ENCODE measurements at places on chromosomes 5 and 9.

- no peak for DNase-seq
Observed at GRCh38 chr5:315488-316209, 5.9 kb upstream of the AHRR start.

- no peak for DNase-seq
Observed at GRCh38 chr9:109584205-109584604, 86.1 kb upstream of the PTPN3 start.

- DNase-seq, result no peak
Observed at GRCh38 chr9:136520053-136520540, 25.8 kb downstream of the NOTCH1 start.

- DNase-seq, result no peak
Observed at GRCh38 chr9:19216466-19216865, 14.0 kb upstream of the DENND4C start.

- no peak for DNase-seq
Observed at GRCh38 chr5:146652547-146652946, 136.6 kb upstream of the GPR151 start.

DNA sequence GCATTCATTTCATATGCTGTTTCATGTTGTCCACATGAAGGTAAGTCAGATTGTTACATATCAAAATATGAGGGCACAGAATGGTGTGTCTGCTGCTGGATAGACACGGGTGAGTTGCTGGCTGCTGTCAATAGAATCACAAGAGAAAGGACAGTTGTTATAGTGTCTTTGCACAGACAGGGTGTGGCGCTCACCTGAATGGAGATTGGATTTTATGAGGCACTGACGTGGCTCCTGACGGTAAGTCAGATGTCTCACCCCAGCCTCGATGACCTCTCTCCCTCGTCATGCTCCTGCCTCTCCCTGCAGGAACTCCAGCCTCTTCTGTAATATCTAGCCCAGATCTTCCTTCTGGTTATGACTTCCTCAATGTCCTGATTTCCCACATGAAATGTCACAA, 75.4 kb upstream of the SELENOP start:
- DNase-seq, result no peak
